ENCODE measurements at places on chromosomes 4 and X. TPM values are rescaled to one million over a fixed set of nuclear protein-coding genes. Genes with fewer than 3 reads are reported as not detected.

The PRSS12 gene
- total RNA-seq, result 0.05 TPM

GRCh38 chrX:38639730-38640129 is 78.4 kb downstream of the TSPAN7 start:
- DNase-seq, result no peak

DNA sequence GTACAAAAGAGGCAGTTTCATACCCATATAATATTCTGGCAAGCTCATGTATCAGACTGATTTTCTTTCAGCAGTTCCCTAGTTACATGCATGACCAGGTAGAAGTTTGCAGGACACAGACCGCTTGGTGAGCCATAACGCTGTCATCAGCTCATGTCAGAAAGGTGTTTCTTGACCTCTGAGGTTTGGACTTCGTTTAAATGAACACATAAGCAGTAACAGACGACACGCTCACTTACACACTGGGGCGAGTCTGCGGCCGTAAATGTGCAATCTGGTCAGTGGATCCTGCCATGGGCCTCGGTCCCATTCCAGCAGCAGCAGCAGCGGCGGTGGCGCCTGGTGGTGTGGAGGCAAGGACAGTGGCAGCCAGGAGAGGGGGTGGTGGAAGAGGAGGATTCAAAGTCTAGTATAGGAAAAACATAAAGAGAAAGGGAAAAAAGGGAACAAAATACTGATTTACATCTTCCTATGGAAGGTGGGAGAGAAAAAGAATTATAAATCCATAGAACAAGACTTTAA is 111.9 kb upstream of the CBR4 start:
- no peak for DNase-seq

- no peak for DNase-seq
These were observed 50.9 kb upstream of the RAP1GDS1 start for GRCh38 chr4:98210281-98210680.
